Right ventricle myocardium superior (tissue), 1 donor: ENCODE measurements at places on chromosomes 7 and 10. TPM values are rescaled to one million over a fixed set of nuclear protein-coding genes. Genes with fewer than 3 reads are reported as not detected.

The KCND2 gene
- total RNA-seq = not detected

The CPEB3 gene
- 14.4 TPM for total RNA-seq

The H2BK1 gene
- total RNA-seq = not detected

- DNase-seq = peak; percentile 20
Observed at GRCh38 chr7:158056761-158057160, 530.9 kb downstream of the PTPRN2 start.

GRCh38 chr7:151469281-151469680, 29.3 kb upstream of the CRYGN start:
- no peak for DNase-seq

GRCh38 chr7:23164846-23165245, 17.0 kb upstream of the NUP42 start:
- no peak for DNase-seq

DNA sequence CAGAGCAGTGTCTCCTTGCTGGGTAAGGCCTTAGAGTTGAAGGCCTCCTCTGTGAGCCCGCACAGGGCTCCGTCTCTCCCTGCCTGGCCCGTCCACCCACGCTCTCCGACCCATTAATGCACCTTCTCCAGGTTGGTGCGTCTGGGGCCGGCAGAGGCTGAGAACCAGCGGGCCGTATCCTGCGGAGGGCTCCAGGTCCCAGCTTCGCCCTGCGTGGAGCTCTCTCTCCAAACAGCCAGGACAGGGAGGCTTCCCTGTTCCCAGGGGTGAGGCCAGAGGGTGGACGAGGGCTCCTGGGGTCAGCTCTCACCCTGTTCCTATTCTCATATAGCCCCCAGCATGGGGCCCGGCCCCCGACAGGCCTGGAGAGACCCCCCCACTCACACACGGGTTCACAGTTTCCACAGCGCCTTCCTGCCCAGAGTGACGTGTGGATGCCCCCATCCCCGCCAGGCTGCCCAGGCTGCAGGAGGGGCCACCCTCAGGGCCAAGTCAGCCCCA, 34.6 kb downstream of the GET4 start:
- no peak for DNase-seq

DNA sequence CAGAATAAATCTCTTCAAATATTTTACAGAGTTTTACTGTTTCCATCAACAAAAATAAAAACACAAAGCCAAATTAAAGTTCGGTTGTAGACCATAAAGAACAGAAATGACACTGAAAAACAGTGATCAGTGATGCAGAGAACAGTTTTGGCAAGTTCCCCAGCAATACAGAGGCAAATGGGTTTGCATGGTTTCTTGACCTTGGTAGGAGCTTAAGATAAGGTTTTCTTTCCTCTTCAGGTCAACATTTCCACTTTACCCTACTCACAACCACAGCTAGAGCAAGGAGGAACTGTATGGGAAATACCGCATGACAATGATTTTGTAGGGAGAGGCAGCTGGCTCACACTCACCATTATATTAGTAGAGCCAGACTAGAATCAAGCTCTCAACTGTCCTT, 199.5 kb downstream of the SH2D4B start:
- DNase-seq = no peak

- DNase-seq = no peak
Observed at GRCh38 chr7:24718977-24719491, 38.2 kb downstream of the GSDME start.

- DNase-seq = no peak
Observed at GRCh38 chr7:138002828-138003189, 923 bp upstream of the CREB3L2 start.
